H9 (cell line): ENCODE measurements at places on chromosomes 5 and 9.

GRCh38 chr9:132384376-132384775 is 22.3 kb downstream of the TTF1 start:
- DNase-seq, result no peak

DNA sequence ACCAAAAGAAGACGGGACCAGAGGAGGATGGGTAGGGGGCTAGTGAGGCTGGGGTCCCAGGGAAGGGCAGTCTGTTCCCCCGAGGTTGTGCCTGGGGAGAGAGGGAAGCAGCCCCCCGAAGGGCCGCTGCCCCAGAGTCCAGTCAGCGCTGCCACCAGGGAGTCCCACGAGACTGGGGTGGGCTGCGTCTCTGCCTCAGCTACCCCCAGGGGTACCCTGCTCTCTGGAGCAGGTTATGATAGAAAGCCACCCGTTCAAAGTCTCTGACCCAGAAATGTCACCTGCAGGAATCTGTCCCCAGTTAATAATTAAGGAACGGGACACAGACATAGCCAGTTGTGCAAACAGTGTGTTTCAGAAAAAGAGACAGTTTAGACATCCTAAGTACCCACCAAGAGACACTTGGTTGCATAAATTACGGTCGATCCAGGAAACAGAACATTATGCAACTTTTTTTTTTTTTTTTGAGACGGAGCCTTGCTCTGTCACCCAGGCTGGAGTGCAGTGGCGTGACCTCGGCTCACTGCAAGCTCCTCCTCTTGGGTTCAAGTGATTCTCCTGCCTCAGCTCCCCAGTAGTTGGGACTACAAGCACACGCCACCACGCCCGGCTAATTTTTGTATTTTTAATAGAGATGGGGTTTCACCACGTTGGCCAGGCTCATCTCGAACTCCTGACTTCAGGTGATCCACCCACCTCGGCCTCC is 10.7 kb upstream of the AGPAT2 start:
- no peak for DNase-seq

DNA sequence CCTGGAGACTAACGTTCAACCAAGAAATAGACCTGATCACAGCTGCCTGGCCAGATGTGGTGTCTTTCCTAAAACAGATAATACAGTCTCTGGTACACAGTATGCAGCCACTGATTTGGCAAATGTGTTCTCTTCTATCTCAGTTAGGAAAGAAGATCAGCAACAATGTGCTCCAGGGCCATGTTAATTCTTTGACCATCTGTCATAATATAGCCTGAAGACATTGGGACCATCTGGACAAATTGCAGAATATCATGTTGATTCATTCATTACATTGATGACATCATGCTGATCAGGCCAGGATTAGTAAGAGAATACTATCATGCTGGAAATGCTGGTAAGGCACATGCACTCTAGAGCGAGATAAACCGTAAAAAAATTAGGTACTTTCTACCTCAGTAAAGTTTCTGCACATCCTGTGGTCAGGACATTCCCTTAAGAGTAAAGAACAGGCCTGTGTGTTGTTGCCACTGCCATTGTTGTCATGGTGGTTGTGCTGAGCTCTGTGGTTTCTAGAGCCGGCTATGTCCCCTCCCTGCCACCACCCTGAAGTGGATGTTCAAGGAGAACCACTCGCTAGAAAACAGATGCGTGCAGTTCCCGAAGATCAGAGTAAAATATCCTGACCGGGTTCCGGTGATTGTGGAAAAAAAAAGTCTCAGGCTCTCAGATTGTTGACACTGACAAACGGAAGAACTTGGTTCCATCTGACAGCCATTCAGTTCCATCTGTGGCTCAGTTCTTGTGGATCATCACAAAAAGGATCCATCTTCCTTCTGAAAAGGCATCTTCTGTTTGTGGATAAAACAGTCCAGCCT is 6.4 kb upstream of the JMY start:
- DNase-seq, result no peak

- no peak for DNase-seq
Measured at GRCh38 chr5:151947931-151948608, 23.4 kb upstream of the GLRA1 start.

GRCh38 chr5:159041444-159042198 is 58.1 kb downstream of the EBF1 start:
- DNase-seq, result no peak

DNA sequence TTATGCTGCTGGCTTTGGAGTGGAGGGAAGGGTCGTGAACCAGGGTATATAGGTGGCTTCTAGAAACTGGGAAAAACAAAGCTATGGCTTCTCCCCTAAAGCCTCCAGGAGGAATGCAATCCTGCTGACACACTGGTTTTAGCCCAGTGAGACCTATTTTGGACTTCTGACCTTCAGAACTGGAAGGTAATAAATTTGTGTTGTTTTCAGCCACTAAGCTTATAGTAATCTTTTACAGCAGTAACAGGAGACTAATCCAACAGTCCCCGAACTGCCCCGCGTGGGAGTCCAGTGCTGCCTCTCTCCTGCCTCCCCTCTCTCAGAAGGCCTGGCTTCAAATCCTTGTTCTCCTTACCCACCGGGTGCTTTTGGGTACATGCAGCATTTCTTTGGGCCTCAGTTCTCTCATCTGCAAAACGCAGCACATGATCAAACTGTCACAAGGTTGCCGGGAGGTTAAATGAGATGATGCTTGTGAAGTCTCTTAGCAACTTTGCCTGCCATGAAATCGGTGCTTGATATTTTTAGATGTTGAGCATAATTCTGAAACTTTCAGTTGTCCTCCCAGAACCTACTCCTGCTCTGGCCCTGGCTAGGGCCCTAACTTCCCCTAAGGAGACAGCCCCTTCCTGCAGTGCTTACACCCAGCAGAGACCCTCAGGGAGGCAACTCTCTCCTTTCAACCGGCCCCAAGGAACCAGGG is 127.3 kb upstream of the BOD1 start:
- DNase-seq, result no peak

DNA sequence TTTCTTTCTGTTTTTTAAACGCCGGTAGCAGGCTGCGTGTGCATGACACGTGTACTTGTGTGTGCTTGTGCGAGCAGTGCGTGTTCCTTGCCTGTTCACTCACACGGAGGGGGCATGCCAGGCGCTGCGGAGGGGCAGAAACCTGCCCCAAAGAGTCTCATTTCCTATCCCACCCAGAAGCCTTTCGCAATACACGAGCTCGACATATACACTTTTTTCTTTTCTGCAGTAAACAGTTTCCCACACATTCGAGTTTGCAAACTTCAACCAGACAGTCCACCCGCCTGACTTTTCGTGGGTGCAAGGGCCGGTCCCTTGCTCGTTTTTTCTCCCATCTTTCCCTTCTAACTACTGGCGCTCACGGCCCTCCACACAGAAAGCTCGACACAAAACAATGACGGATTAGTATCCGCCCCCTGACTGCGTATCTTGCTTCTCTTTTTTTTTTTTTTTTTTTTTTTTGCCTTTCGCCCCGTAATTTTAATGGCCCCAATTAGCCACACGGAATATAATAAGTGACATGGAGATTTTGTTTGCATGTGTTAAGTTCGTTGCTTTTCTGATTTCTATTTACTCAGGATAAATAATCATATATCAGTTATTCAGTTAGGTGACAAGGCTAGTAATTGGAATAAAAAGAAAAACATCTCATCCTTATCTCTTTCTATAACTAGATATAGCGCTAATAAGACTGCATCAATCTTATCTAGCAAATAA is 5.3 kb upstream of the OTP start:
- no peak for DNase-seq

GRCh38 chr5:111618623-111619271 is 106.4 kb upstream of the STARD4 start:
- DNase-seq, result no peak
